ENCODE measurements at places on chromosomes 13 and 19.

GRCh38 chr13:39185326-39185725 is 147.1 kb downstream of the NHLRC3 start:
- H3K27me3 ChIP-seq = peaks cover 22% of the 10 kb centered on the region
- no peak for DNase-seq
- H3K36me3 ChIP-seq = no peaks in the 10 kb centered on the region
- H3K4me3 ChIP-seq = no peak overlapping the region
- no peaks in the 10 kb centered on the region for H3K4me1 ChIP-seq

- DNase-seq = no peak
- no peak overlapping the region for H3K27ac ChIP-seq
- no peak overlapping the region for H3K4me3 ChIP-seq
Measured at GRCh38 chr13:93736081-93736480, 509.5 kb downstream of the GPC6 start.

DNA sequence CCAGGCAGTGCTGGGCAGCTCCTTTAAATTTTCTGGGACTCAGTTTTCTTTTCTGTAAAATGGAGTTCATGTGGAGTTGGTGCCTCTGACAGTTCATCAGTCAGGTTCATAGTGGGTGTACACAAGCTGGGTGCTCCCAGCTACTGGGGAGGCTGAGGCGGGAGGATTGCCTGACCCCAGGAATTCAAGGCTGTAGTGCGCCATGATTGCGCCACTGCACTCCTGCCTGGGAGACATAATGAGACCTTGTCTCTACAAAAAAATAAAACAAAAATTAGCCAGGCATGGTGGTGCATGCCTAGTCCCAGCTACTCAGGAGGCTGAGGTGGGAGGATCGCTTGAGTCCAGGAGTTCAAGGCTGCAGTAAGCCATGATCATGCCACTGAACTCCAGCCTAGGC is 21.1 kb downstream of the IQCN start:
- peaks cover 2% of the 10 kb centered on the region for H3K4me1 ChIP-seq
- no peak overlapping the region for H3K27ac ChIP-seq
- H3K27me3 ChIP-seq = peaks cover 23% of the 10 kb centered on the region
- no peak for DNase-seq

- H3K4me1 ChIP-seq = peaks cover 79% of the 10 kb centered on the region
- no peak for DNase-seq
- no peak overlapping the region for H3K4me3 ChIP-seq
- no peaks in the 10 kb centered on the region for H3K27me3 ChIP-seq
Measured at GRCh38 chr13:74025369-74025768, 108.8 kb downstream of the KLF12 start.

- H3K4me1 ChIP-seq = no peaks in the 10 kb centered on the region
- no peak overlapping the region for H3K4me3 ChIP-seq
- no peak for DNase-seq
- H3K36me3 ChIP-seq = peaks cover 4% of the 10 kb centered on the region
Measured at GRCh38 chr19:27709496-27709895, 1503.5 kb downstream of the UQCRFS1 start.

DNA sequence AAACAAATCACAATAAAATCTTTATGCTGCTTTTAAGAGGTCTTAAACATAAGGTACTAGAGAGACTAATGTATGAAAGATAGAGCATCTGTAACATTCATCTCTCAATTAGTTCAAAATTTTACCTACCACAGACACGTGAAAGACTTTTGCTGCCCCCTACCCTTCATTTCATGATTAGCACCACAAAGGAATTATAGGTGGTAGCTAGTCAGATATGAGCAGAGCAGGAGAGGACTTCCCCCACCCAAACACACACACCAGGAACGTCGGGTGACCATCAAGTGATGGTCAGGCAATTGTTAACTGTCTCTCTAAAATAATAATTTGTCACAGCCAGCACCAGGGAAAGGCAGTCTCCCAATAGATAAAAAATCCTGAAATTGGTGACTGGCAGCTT is 1531.7 kb upstream of the SPRY2 start:
- H3K4me1 ChIP-seq = no peaks in the 10 kb centered on the region
- H3K27me3 ChIP-seq = no peaks in the 10 kb centered on the region
- H3K36me3 ChIP-seq = no peaks in the 10 kb centered on the region
- H3K27ac ChIP-seq = no peak overlapping the region

GRCh38 chr19:16888629-16889365 is at the start of gene F2RL3:
F2RL3 (plus strand) TSS chr19:16888999; CDS start chr19:16889190, 191 bp downstream.
- no peak within 1 kb of the TSS for H3K27ac ChIP-seq
- DNase-seq = no peak
- peaks cover 14% of the 10 kb centered on the region for H3K27me3 ChIP-seq

DNA sequence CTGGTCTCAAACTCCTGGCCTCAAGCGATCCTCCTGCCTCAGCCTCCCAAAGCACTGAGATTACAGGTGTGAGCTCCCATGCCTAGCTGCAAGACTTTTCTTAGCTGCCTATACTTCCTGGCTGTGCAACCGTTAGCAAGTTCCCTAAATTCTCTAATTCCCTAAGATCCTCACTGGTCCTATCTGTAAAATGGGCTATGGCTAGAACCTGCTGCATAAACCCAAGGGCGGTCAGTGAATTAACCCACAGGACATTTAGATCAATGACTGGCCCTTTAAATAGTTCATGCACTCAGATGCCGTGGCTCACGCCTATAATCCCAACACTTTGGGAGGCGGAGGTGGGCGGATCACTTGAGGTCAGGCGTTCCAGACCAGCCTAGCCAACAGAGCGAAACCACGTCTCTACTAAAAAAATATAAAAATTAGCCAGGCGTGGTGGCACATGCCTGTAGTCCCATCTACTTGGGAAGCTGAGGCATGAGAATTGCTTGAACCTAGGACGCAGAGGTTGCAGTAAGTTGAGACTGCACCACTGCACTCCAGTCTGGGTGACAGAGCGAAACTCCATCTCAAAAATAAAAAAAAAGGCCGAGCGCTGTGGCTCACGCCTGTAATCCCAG is 4.1 kb upstream of the C19orf53 start:
- H3K27me3 ChIP-seq = no peaks in the 10 kb centered on the region
- peaks cover 13% of the 10 kb centered on the region for H3K36me3 ChIP-seq
- H3K4me3 ChIP-seq = no peak overlapping the region
- DNase-seq = no peak
- H3K27ac ChIP-seq = no peak overlapping the region

DNA sequence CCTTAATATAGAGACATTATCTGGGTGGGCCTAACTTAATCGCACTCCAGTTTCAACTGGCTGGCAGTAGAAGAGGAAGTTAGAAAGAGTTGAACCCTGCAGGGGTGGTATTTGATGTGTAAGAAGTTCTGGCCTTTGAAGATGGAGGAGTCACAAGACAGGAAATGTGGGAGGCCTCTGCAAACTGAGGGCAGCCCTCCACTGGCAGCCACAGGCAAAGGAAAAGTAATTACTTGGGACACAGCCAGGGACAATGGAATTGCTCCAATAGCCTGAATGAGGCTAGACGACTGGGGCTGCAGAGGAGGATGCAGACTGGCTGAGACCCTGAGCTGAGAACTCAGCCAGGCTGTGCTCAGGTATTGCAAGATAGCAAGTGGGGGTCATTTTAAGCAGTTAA is 703.3 kb upstream of the ARGLU1 start:
- no peak for DNase-seq
- no peaks in the 10 kb centered on the region for H3K27me3 ChIP-seq
- H3K36me3 ChIP-seq = no peaks in the 10 kb centered on the region
- no peak overlapping the region for H3K4me3 ChIP-seq

- peak overlapping the region; percentile 96 for H3K4me3 ChIP-seq
- peaks cover 17% of the 10 kb centered on the region for H3K4me1 ChIP-seq
- H3K27me3 ChIP-seq = no peaks in the 10 kb centered on the region
- peak; percentile 32 for DNase-seq
Measured at GRCh38 chr19:52689843-52690368, 44.9 kb downstream of the ZNF611 start.

GRCh38 chr13:103099722-103100293 is 33.6 kb upstream of the SLC10A2 start:
- no peak overlapping the region for H3K4me3 ChIP-seq
- DNase-seq = no peak
- no peak overlapping the region for H3K27ac ChIP-seq
- H3K4me1 ChIP-seq = no peaks in the 10 kb centered on the region
- H3K27me3 ChIP-seq = no peaks in the 10 kb centered on the region
- H3K36me3 ChIP-seq = no peaks in the 10 kb centered on the region

DNA sequence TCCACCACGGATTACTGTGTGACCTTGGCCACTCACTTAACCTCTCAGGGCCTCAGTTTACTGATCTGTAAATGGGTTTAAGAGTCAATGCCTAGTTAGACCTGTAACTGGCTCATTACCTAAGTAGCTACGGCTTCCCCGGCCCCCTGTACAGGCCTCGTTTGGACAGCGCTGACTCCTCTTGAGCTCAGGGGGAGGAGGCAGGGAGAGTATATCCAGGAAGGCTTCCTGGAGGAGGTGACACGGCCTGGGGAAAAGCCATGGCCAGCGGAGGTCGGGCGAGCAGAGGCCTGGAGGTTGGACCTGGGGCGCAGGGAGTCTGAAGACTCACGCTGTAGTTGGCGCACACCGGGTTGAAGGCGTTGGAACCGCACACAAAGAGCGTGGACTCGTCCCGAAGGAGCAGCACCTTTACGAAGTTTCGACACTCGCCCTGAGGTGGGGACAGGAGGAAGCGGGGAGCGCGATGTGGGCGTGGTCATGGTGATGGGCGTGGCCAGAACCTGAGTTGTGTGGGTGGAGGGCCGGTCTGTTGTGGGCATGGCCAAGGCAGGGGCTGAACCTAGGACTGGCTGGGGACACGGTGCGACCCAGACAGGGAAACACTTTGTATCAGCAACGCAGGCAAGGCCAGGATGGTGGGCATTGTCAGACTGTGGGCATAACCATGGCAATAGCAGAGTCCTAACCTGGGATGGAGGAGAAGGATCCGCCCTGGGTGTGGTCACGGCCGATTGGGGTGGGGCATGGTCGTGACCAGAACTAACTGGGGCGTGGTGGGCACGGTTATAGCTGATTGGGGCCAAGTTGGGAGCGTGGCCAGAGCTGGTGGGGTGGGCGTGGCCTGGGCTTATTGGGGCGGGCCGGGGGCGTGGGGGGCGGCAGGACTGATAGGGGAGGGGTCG is 3.6 kb downstream of the SEMA6B start:
- H3K4me1 ChIP-seq = no peaks in the 10 kb centered on the region
- no peak overlapping the region for H3K4me3 ChIP-seq
- no peak overlapping the region for H3K27ac ChIP-seq
- no peaks in the 10 kb centered on the region for H3K36me3 ChIP-seq
- no peak for DNase-seq
- H3K27me3 ChIP-seq = peaks cover 3% of the 10 kb centered on the region

GRCh38 chr19:53876651-53877224 is 5.3 kb upstream of the PRKCG start:
- peak overlapping the region; percentile 59 for H3K27ac ChIP-seq
- H3K4me3 ChIP-seq = no peak overlapping the region
- H3K27me3 ChIP-seq = no peaks in the 10 kb centered on the region
- H3K36me3 ChIP-seq = peaks cover 13% of the 10 kb centered on the region
- DNase-seq = no peak

- H3K27ac ChIP-seq = peak overlapping the region; percentile 41
- peak overlapping the region; percentile 85 for H3K4me3 ChIP-seq
- H3K4me1 ChIP-seq = peaks cover 43% of the 10 kb centered on the region
- peaks cover 2% of the 10 kb centered on the region for H3K27me3 ChIP-seq
- no peak for DNase-seq
- H3K36me3 ChIP-seq = peaks cover 2% of the 10 kb centered on the region
Measured at GRCh38 chr13:110916301-110917142, 1.7 kb upstream of the ANKRD10 start.

All from activated naive CD4-positive, alpha-beta T cell treated with anti-CD3 and anti-CD28 coated beads for 36 hours (primary cell).